ENCODE measurements at places on chromosomes 4 and X.

GRCh38 chr4:118076958-118077766 lies 42.9 kb downstream of the NDST3 start:
- peak; percentile 5 for DNase-seq

- DNase-seq: peak; percentile 88
Measured at GRCh38 chrX:149392921-149393320, 112.2 kb downstream of the IDS start.

- no peak for DNase-seq
Measured at GRCh38 chr4:12881945-12882584, 602.1 kb downstream of the RAB28 start.

DNA sequence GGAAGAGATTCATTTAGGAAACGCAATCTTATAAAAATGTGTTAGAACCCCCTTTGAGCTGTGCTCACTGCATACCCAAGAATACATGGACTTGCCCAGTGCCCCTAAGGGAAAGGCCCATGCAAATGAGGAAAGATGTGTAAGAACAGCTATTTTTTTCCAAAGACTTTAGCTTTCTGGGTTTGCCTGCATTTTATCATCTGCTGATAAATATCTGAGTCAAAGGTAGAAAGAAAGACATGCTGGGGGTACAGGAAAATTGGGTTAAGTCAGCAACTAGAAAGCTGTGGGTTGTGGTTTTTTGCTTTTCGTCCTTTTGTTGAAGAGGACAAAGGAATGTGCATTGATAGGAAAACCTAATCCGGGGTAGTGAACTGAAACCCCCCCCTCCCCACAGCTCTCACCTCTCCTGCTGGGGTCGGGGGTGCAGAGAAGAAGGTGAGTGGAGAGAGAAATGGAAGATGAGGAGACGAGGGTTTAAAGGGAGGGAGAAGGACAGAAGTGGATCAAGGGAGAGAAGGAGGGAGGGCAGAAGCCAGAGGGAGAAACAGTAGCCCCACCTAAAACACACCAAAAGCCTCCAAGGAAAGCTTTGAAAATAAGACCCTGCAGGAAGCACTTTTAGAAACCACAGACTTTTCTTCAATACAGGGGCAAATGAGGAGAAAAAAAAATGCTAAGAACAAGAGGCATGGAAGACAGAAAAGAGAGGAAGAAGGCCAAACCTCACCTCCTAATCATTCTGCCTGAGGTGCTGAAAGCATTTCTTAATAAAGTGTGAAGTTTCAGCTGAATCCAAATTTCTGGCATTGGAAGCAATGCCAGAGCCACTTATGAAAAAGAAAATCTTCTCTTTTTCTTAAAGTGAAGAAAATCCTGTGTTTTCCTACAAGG lies 49.3 kb downstream of the KDR start:
- no peak for DNase-seq

GRCh38 chr4:40258627-40259026 lies 61.8 kb downstream of the RHOH start:
- DNase-seq: no peak

DNA sequence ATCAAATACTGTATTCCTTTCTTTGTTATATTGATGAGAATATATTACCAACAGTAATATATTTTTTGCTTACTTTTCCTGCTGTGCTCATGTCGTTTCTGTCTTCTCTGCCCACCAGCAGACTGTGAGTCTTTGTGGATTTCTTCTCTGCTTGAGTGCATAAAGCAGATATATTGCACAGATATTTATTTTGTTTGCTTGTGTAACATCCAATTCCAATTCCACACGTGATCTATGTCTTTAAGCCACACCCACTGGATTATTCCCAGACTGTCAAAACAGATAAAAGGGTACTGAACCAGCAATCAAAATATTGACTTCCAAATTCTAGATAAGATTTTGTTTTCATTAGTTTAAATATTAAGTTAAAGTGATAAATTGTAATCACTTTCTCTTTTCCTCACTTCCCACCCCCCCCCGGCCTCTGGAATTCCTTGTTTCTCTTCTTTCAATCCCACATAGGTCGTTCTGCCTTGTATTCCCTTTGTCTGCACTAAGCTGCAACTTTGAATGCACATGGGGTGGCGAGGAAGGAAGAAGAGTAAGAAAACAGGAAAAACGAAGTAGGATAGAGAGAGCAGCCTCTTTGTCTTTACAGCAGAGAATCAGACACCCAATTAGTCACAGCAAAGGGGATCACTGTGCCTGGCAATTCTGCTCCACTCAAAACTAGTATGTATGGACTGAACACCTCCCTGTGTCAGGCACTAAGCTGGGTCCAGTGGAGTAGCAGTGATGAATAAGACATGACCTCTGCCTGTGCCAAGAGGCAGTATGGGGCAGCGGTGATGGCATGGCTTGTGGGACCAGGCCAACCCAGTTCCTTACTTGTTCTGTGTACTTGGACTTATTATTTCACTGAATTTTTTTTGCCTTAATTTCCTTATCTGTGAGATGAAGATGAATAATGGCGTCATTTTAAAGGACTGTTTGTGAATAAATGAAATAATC lies at the start of gene ADH1B:
ADH1B (minus strand) TSS at position 161 of the 951 bp plus-strand sequence; CDS start at position 91, 70 bp downstream.
- no peak for DNase-seq

DNA sequence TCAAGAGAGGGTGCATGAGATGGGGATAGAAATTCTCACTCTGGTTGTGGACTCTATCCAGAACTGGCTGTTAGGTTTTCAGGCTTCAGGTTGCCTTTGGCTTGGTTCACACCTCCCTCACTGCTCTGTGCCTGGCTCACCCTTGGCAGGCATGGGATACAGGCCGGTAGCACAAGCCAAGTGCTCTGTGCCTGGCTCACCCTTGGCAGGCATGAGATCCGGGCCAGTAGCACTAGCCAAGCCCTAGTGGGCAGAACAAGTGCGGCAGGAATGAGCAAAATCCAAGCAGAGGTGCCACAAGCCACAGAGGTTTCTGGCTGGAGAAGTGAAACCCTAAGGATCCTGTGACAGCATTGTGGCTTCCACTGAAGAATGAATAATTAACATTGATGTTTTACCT lies 1642.3 kb downstream of the C4orf33 start:
- DNase-seq: no peak

DNA sequence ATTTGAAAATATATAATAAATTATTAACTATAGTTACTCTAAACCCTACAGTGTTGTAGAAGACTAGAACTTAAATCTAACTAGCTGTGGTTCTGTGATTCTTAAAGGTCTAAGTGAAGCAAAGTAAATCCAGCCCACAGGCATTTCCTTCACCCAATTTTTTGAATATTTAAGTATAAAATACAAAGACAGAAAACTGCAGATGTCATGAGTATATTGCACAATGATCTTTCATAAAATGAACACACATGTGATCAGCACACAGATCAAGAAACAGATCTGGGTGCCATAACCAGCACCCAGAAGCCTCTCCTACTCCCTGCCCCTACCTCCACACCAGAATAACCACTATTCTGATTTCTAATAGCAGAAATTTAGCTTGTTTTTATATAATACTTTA lies 82.9 kb downstream of the CAMK2D start:
- no peak for DNase-seq

- DNase-seq: no peak
Measured at GRCh38 chr4:26402458-26402857, 81.6 kb downstream of the RBPJ start.

GRCh38 chr4:61783050-61783449 lies 582.9 kb downstream of the ADGRL3 start:
- no peak for DNase-seq

GRCh38 chrX:15804563-15804962 lies 14.3 kb downstream of the ZRSR2 start:
- no peak for DNase-seq

- no peak for DNase-seq
Measured at GRCh38 chrX:73447311-73447794, 500 bp downstream of the CDX4 start.

- DNase-seq: no peak
Measured at GRCh38 chrX:51024106-51024696, 113.7 kb downstream of the BMP15 start.

DNA sequence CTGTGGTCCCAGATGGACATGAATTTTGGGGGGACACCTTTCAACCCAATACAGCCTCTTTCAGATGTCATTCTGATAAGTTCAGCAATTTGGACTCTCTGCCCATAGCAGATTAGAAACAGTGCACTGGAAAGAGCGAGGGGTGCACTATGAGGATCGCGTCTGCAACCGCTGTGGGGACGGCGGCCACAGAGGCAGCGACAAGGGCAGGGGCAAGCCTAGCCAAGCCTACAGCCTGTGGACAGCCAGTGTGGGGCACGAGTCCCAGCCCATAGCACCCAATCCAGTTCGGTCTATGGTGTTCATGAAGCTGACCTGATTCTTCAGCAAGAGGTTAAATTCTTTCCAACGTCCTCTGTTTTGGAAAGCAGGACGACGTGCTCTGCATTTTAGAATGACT lies 9.7 kb upstream of the NSG1 start:
- DNase-seq: no peak

DNA sequence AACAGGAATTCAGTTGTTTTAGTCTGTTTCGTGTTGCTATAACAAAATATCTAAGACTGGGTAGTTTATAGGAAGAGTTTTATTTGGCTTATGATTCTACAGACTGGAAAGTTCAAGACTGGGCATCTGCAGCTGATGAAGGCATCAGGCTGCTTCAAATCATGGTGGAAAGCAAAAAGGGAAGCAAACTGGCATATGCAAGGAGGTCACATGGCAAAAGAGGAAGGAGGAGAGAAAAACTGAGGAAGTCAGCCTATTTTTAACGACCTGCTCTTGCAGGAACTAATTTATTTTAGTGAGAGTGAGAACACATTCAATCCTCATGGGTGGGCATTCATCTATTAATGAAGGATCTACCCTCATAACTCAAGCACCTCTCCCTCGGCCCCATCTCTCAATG lies 363.1 kb upstream of the HS3ST1 start:
- DNase-seq: no peak

DNA sequence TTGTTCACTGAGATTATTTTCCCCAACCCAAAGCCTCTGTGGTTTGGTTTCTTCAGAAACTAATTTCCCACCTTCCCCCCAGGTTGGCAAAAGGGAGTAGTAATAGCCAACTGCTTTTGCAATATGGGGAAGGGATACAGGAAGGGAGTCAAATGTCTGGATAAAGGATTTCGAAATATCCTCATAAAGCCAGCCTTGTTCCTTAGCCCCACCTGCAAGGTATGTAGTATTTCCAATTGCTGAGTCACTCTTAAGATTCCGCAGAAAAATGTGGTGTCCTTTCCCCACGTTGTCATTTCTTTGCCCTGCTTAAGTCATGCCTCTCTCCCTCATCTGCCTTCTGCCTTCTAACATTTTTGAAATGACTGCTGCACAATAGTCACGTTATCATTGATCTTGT lies 138.8 kb upstream of the DCAF8L1 start:
- no peak for DNase-seq

DNA sequence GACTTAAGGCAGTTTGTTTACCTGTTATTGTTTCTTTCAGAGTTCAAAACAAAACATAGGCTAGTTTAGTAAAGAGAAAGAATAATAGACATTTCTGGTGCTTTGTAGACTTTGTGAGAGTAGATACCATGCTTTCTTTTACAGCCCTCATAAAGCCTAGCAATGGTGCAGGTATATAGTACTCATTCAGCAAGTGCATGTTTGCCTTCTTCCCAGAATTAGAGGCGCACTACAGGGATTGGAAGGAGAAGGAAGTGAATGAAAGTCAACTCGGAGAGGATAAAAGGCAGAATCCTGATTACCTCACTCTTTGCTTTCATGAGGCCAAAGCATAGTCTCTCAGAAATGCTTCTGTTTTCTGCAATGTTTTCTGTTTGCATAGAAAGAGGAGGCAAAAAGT lies 43.1 kb upstream of the FHDC1 start:
- no peak for DNase-seq

GRCh38 chr4:129335276-129335675 lies 239.3 kb downstream of the C4orf33 start:
- DNase-seq: peak; percentile 60

- peak; percentile 87 for DNase-seq
Measured at GRCh38 chr4:115110191-115111181, 2.9 kb downstream of the NDST4 start.

GRCh38 chr4:128220286-128221235 lies 67.1 kb downstream of the PGRMC2 start:
- DNase-seq: peak; percentile 43

GRCh38 chrX:47232803-47233332 lies at the start of gene USP11:
USP11 (plus strand) TSS chrX:47233009; CDS start chrX:47233044, 35 bp downstream.
- DNase-seq: peak; percentile 46

DNA sequence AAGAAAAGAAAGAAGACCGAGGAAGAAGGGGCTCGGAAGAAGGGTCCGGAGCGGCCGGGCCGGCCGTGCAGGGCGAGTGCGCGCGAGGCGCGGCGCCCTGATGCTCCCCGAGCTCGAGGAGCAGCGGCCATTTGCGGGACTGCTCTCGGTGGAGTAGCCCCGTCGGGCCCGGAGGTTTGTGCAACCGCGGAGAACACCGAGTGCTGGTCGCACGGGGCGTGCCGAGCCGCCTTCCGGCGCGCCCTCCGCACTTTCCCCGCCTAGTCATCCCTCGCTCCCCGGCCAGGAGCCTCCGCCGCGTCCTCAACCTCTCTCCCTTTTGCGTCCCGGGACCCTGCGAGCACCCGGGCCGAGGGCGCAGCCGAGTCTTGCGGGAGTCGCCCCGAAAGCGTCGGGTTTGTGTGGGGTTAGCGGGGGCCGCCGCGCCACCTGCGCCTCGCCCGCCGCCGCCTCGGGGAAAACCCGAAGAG lies 127.4 kb downstream of the LAS1L start:
- DNase-seq: no peak

- DNase-seq: no peak
Measured at GRCh38 chr4:6956434-6957147, 47.0 kb downstream of the TBC1D14 start.

DNA sequence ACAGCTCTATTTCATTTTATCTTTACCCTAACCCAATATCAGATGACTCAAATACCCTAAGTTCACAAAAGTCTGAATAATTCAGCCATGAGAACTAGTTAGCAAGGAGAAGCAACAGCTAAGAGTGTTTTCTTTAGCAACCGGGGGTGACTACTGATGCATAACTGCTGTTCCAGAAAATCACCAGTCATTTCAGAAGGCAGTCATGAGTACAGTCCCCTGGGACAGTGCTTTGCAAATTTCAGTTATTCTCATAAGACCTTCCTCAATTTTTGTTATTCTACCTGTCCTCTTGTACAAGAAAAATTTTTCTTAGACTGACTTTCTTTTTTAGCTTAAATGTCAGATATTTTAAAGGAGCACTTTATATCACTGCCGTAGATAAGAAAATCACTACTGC lies 16.4 kb downstream of the BANK1 start:
- DNase-seq: no peak

All from NCI-H1105 treated with DMSO at 0.1 percent for 48 hours (cell line).